A549 (cell line): ENCODE measurements at places on chromosomes 1 and 21.

GRCh38 chr1:179826626-179827280, 50.9 kb downstream of the TOR1AIP2 start:
- no peak for DNase-seq

DNA sequence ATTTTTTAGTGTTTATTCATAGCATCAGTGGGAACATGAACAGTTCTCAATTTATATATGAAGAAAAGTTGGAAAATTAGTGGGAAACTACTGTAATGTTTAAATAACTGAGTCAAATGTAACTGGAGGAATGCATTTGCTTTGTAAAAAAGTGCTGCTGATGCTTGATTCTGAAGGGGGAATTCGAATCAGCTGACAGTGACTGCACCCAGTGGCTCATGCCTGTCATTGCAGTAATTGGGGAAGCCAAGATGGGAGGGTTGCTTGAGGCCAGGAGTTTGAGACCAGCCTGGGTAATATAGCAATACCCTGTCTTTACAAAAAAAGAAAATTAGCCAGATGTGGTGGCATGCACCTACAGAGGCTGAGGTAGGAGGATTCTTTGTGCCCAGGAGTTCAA, 398.4 kb downstream of the ZP4 start:
- no peak for DNase-seq

- no peak for DNase-seq
Observed at GRCh38 chr1:230937371-230937770, 41.3 kb downstream of the TTC13 start.

GRCh38 chr1:53616511-53616910, 122.5 kb downstream of the GLIS1 start:
- DNase-seq: no peak

DNA sequence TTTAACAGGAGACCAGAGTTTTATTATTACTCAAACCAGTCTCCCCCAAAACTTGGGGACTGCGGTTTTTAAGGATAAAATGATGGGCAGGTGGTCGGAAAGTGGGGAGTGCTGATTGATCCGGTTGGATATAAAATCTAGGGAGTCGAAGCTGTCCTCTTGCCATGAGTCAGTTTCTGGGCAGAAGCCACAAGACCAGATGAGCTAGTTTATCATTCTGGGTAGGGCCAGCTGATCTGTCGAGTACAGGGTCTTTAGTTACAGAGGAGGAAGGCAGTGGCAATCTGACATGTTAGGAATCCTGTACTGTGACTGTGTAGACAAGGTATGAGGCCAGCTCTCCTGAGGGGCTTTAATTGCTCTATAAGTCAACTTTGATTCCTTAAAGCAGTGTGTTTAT, 22.9 kb upstream of the FOXE3 start:
- no peak for DNase-seq

- no peak for DNase-seq
Observed at GRCh38 chr1:162035241-162035640, 11.6 kb upstream of the OLFML2B start.
